ENCODE measurements at places on chromosomes 3 and 15.
A peak's percentile ranks its signal among the peaks of the same experiment; 100 is the strongest.

- peak; percentile 96 for DNase-seq
These were observed at the start of gene SETD5 for GRCh38 chr3:9397332-9397905. TSS of gene SETD5 (plus strand) at chr3:9397615. CDS start at chr3:9428939, 31,324 bp downstream.

DNA sequence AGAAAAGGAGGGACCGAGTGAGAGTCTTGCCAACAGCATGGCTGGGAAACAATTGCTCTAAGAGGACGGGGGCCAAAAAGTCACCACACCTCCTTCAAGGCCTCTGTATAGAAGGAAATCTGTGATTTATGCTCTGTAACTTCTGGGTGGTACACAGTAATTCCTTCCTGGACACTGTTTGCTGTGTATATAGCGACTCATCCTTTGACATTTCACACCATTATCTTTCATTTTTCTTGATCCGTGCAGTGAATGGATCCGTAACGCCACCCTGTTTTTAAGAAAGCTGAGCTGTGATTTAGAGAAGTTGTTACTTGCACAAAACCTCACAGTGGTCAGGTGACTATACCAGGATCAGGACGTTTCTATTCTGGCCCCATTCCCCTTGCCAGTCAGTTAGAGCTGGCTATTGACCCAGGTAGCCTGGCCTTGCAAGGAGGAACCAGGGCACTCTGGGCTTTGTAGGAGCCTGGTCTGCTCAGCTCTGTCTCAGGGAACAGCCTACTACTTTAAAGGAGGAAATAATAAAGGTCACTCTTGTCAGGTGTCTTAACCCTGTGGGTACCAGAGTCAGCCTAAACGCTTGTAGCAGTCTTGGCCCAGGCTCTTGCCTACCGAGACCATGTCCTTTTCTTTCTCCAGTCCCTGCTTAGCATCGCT is 86.5 kb upstream of the MYZAP start:
- DNase-seq = no peak

DNA sequence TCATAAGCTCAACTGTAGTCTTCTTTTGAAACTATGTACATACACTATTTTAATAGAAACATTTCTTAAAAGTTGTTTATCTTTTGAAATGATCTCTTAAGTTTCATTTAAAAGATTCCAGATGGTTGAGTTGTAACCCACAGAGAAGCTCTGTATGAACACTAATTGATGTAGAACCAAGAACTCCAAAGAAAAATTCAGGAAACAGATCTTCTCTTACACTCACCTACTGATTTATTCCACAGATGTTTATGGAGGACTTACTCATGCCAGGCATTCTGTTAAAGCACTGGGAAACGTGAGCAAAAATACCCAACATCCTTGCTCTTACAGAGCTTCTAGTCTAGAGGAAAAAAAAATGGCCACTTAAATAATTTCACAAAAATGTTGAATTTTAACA is 551.1 kb downstream of the NAALADL2 start:
- DNase-seq = no peak

DNA sequence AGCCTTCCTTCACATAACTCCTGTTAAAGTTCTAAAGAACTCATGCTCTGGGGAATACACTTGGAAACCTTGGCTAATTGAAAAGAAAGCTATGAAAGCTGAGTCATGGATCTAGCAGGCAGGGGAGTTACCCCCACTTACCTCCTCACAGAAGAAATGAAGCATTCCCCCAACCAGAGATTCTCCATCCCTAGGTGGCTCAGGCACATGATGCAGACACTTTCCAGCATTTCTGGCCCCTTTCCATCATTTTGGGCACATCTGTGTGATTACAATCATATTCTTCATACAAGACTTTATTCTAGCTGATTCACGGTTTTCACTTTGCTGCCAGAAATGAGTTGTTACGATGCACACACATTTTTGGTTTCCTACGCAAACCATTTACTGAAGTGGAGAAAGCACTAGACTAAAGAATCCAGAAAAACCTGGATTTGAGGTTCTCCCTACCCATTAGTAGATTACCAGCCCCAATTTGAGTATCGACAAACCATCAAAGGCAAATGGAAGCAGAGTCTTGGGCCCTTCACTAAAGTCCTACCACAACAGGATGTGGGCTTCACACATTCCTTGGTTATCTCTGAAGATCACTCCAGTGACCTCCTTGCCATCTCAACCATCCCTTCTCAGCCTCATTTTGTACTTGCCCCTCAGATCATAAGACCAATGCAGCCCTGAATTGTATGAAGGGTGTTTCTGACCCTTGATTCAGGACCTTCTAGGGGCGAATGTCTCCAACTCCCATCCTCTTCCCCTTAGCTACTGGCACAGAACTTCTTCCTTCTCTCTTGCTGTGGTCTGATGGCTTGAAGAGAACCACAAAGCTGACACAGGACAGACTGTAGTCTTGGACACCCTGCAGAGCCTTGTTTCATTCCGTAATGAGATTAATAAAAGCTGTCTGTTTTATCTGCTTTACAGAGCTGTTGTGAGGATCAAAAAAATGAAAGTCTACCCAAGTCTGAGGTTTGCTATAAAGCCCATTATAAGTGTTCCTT is 42.5 kb upstream of the SNRK start:
- DNase-seq = peak; percentile 3

DNA sequence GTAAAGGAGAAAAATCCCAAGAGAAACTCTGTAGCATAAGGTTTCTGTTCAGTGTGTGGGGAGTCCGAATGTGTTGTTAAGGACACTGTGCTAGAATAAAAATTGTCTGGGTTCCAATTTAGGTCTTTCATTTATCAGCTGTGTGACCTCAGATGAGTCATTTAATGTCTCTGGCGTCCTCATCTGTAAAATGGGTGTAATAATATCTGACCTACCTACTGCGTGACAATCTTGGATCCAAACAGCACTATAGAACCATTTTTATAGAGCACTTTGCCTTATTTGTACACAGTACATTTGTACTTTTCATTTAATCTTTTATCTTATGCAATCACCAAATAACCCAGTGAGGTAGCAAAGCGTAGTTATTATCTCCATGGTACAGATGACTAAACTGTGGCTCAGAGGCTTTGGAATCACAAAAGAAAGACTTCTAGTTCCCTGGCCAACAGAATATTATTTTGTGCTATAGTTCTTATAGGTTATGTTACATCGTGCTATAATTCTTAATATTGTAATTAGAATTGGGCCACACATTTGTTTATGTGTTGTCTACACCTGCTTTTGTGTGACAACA is 46.6 kb upstream of the TNIK start:
- no peak for DNase-seq

DNA sequence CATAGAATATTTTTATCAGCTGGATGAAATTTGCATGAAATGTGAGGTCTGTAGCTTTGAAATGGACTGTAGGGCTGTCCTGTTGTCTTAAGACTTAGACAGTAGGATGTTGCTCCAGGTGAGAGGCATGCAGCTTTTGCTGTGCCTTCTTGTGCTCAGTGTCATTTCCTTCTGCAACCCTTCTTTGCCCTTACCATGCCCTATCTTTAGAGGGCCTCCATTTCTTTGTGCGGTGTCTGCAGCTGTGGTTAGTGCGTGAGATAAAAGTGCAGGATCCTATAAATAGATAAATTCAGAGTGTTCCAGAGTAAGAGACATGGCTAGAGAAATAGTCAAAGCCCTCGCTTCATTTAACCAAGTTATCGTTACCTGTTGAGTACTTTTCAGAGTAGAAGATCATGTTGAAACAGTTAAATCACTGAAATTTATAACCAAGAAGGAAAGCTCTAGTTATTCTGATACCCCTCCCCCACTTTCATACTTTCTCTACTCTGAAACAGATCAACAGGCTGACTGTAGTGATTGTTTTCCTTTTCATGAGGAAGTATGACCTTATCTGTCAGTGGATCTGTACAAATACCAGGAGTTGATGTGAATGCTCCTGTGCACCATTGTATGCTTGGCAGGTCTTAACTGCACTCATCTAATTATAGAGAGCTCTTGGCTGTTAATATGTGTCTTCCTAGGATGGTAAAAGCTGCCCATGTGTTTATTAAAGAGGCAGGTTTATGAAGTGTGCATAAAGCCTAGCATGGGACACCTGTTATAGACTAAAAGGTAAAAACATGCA is 18.2 kb downstream of the EIF3J start:
- no peak for DNase-seq

- no peak for DNase-seq
These were observed 13.7 kb downstream of the NRROS start for GRCh38 chr3:196652961-196653795.

GRCh38 chr15:100433304-100433703 is 91.5 kb upstream of the ADAMTS17 start:
- DNase-seq = no peak

DNA sequence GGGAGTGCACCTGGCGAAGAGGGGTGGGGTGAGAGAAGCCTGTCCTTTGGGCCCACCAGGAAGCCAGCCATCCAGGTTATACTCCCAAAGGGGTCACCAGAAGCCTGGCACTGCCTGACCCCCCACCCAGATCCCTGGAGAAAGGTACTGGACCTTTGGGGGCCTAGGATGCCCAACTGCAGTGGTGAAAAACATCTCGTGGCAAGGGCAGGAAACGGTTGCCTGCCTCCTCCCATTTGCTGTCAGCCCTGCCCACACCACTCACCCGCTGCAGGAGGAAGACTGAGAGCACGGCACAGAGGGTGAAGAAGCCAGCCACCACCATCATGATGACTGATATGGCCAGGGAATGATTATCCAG is 2.2 kb upstream of the ULK3 start:
- DNase-seq = no peak

- peak; percentile 35 for DNase-seq
These were observed 13.3 kb downstream of the GRAMD2A start for GRCh38 chr15:72184165-72184811.

DNA sequence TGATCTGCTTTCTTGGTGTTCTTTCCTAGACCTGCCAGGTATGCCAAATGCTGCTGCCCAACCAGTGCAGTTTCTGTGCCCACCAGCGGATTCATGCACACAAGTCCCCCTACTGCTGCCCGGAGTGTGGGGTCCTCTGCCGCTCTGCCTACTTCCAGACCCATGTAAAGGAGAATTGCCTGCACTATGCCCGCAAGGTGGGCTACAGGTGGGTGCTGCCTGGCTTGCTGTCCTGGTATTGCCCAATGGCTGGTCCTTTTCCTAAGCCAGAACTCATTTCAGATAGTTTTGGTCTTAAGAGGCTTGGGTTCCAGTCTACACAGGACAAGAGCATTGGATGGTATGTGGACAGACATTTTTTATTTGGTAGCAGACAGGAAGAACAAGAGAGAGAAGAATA is 26.5 kb upstream of the ALPK3 start:
- DNase-seq = no peak

GRCh38 chr3:157300981-157301663 is 135.5 kb upstream of the PTX3 start:
- no peak for DNase-seq

- DNase-seq = no peak
These were observed 187.7 kb downstream of the GREM1 start for GRCh38 chr15:32905481-32905880.

- DNase-seq = no peak
These were observed 32.4 kb downstream of the TNIK start for GRCh38 chr3:171427771-171428320.

- peak; percentile 61 for DNase-seq
These were observed 8.0 kb downstream of the HDDC3 start for GRCh38 chr15:90924375-90924774.

- no peak for DNase-seq
These were observed 7.1 kb upstream of the CPOX start for GRCh38 chr3:98600412-98601095.

DNA sequence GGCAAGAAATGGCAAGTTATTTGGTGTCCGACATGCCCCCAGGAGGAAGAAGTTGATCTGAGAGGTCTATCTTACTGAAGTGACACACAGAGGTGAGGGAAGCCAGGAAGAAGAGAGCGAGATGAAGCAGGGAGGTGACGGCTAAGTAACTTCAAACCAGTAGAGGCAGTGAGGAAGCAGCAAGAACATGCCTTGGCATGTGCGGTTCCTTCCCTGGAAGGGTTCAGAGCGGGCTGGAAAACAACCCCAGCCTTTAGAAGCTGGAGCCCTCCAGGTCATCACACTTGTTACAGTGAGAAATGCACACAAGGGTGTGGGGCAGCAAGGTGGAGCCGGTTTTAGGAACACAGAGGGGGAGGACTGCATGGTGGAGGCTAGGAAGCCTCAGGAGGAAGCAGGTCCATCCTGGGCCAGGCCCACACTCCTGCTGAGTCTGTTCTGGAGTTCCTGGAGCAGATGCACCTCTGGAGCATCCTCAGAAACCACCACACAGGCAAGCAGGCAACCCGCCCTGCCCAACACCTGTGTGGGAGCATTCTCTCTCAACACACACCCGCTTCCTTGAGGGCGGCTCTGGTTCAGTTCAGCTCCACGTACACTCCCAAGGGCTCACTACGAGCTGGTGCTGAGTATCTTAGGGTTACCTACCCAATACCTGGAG is 47.1 kb downstream of the POC1A start:
- DNase-seq = no peak

DNA sequence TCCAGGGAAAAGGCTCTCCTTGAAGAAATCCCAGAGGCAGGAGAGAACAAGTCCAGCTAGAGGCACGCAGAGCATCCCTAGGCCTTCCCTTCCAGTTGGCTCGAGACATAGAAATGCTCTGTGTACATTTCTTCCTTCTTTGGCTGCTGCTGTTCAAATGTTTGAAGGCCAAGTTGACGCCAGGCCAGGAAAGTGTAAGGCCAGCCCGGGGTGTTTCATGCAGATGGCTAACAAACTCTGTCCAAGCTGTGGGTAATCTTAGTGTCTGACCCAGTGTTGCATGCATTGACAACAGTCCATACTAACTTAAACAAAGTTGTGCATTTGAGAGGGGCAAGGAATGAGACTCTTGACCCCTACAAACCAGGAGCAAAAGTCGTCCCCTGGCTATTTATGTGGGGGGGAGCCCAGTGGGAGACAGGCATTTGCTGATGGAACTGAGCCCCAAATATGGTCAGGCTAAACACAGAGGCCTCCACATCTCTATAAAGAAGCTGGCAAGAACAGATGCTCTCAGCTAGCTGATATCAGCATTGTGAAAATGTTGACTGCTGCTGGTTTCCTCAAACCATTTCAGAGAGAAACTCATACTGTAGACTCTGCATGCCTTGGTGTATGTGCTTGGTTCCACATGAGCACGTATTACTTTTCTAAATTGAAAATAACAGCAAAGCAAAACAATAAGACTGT is 139.5 kb downstream of the ADAMTS9 start:
- DNase-seq = no peak

- DNase-seq = peak; percentile 23
These were observed 443.4 kb upstream of the CDIN1 start for GRCh38 chr15:36136049-36136448.

GRCh38 chr3:120780977-120781376 is 38.4 kb downstream of the GTF2E1 start:
- no peak for DNase-seq

DNA sequence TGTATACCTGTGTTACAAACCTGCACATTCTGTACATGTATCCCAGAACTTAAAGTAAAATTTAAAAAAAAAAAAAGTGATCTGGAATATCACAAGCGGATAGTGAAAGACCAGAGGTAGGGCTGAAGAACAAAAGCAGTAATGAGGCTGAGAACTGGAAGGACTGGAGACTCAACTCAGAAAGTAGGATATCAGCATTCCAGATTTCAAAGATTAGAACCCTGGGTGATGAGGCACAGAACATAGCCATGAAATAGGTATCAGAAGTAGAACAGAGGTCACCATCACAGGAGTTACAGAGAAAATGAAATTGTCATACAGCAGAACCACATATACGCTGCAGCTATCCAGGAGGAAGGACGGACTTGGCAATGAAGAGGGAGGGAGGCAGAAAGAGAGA is 56.1 kb downstream of the ACAP2 start:
- no peak for DNase-seq

GRCh38 chr15:77589839-77590238 is 42.9 kb downstream of the LINGO1 start:
- peak; percentile 72 for DNase-seq
